MV-4-11 (cell line): ENCODE measurements at places on chromosomes 13 and 19.
A peak's percentile ranks its signal among the peaks of the same experiment; 100 is the strongest.

- no peak for DNase-seq
Observed at GRCh38 chr19:1856345-1856697, 7.1 kb downstream of the KLF16 start.

DNA sequence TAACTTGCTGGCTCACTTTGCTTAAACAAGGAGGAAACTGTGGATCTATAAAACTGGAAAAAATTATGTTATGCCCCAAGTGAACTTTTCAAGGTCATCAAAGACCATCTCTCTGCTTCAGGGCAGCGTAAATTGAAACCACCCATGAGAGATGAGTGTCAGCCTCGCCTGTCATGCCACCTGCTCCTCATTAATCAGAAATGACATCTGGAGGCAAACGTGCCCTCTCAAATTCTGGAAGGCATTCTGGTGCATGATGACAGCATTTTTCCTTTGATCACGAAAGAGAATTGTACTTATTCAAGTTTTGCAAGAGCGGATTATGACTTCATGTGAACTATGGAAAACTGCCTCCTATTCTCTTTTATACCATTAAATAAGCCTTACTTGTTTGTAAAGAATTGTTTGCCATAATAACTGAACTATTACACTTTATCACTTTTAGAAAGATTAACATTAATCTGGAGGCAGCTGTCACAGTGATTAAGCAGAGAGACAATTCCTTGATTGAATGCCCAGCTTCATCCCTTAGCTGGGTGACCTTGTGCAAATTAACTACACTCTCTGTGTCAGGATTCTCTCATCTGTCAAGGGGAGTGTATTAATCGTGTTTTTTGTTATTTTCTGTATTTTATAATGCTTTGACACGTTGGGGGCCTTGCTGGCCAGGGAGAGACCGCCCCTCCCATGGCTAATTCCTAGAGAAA is 17.0 kb upstream of the SACS start:
- peak; percentile 36 for DNase-seq

DNA sequence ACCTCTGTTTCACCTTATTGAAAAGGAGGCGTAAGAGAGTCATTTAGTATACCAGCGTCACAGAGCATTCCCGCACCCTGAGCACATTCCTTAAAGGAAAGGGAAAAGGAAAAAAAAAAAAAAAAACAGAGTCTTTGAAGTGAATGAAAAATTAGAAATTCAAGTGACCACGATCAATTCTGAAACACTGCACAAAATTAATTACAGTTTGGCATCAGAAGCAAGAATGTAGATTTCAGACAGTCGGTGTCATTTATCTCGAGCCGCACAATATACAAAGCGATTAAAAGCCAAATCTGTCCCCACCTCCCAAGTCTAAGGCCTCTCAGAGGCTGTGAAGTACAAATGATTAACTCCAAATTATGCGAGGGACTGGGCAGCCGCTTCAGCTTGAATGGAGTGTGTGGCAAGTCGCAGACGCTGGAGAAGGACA is 173.7 kb upstream of the ZNF507 start:
- no peak for DNase-seq

DNA sequence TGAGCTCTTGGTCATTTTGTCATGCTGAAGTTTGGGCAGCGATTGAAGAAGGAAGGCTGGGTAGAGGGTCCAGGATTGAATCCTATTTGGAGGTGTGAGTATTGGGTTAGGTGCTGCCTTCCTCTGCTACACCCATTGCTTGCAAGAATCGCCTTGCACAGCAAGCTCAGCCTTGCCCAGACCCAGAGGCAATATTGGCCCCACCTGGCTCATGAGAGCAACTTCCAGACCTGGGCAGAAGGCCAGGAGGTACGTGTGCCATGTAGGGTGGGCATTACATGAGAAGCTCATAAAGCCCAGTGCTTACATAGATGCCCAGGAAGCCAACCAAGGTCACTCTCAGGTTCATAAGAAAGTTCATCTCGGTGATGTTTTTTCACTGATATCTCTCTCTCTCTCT is 718.0 kb downstream of the EFNB2 start:
- DNase-seq, result no peak

GRCh38 chr19:2815923-2816322 is 3.7 kb upstream of the ZNF554 start:
- DNase-seq, result no peak

DNA sequence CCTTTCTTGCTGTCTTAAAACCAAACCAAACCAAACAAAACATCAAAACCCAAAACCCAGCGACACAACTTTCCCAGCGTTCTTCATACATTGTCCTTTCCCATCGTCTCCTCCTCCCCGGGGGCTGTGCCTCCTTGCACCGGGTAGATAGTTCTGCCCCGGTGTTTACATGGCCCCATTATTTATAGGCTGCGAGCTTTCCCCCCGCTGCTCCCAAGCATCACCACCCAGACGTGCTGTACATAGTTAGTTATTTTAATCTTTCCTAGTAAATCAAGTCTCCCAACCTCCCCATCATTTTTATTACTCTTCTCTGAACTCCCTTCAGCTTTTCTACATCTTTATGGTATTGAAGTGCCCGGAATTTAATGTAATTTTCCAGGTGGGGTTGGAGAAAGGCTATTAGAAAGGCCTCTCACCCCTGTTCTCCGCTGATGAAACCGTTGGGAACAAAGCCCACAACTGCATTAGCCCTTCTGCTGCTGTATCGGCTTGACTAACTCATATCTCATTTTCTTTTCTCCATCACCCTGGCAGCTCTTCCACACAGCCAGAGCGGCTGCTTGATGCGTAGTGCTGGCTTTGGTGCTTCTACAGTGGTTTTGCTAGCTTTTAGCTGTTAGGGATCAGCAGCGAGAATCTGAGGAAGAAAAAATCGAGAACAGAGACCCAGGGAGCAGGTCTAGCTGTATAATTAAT is 53.1 kb downstream of the FGF9 start:
- DNase-seq, result no peak

DNA sequence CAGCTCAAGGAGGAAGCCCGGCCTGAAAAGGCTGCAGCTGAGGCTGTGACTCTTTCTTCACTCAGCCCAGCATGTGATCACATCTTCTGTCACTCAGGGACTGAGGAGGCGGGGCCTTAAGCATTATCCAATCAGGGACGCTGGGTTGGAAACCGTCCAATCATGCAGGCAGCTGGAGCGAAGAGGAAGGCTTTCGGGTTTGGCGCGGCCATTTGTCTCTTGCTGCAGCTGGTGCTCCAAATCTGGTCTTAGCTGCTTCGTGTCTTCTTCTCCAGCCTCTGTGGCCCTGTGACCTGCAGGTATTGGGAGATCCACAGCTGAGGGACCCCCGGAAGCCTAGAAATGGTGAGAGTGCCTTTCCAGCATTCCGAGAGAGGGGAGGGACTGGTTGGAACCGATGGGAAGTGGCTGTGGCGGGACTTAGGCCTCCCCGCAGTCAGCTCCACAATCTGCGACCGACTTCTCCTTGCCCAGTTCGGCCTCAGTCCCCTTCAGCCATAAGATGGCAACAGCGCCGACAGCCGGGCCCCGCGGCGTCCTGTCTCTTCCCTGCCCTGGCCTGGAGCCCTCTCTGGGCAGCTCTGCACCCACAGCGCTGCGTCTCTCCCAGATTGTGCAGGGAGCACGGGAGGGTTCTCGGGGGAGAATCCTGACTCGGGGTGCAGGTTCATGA is at the start of gene ZNF90:
ZNF90 (plus strand) TSS at position 210 of the 673 bp plus-strand sequence; CDS start at position 343, 133 bp downstream.
- DNase-seq, result no peak

GRCh38 chr13:41547251-41548000 is 90.1 kb downstream of the RGCC start:
- no peak for DNase-seq

- DNase-seq, result no peak
Observed at GRCh38 chr13:107331359-107331758, 763.4 kb upstream of the ARGLU1 start.

DNA sequence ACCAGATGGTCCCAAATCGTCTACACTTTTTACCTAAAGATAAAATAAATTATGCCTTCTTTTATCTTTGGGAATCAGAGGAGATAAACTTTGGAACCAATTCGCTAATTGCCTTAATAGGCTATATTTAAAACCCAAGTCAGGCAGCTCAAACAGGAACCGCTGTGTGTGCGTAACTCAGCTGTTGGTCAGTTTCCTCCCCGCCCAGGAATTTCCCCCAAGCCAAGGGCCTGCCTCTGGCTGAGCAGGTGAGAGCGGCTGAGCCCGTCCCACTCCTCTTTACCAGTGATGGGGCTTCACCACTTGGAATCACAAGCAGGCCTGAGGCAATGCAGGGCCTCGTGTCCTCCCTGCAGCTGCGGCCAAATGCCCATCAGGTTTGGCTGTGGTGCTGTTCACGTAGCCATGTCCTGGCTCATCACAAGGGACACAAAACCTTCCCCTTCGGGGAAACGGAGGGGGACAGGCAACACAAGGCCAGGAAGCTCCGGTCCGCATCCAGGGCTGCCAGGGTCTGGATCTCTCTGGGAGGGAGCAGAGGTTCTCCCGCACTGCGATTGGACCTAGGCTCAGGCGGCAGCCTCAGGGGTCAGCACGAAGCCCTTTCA is 503 bp upstream of the SLC7A9 start:
- no peak for DNase-seq

DNA sequence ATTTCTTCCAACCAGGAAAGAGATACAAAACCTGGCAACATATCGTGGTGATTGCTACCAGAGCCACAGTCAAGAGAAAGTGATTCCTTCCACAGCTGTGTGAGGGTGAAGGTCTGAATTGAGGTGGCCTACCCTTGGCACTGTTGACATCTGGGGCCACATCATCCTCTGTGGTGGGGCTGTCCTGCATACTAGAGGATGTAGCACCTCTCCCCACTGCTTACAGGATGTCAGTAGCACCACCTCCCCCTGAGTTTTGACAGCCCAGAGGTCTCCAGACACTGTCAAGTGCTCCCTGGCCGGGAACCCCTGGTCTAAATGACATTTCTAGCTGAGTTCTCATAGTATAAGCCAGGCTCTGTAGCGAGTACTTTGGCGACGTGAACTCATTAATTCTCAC is 15.5 kb downstream of the PTGER1 start:
- no peak for DNase-seq

DNA sequence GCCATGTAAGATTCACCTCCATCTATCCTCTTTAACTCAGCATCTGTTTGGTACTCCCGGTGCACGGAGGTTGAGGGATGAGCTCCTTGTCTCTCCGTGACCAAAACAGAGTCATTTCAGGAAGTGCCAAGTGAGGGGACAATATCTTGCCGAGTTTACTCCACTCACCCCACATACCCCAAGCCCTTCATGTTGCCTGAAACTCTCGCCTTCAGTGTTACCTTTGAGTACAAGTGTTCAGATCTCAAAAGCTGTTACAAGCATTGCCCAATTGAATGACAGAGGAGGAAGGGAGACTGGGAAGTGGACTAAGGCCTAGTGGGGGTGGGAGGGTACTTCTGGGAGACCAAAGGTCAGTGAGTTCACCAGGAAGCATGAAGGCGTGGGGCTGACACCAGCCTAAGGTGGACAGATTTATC is 6.0 kb upstream of the SIGLEC12 start:
- peak; percentile 82 for DNase-seq

GRCh38 chr13:113356596-113356995 is 7.3 kb downstream of the GRTP1 start:
- DNase-seq, result no peak

GRCh38 chr19:18712981-18713380 is 29.5 kb downstream of the CRTC1 start:
- DNase-seq, result no peak

GRCh38 chr19:16021796-16022195 is 54.5 kb upstream of the TPM4 start:
- DNase-seq, result no peak

DNA sequence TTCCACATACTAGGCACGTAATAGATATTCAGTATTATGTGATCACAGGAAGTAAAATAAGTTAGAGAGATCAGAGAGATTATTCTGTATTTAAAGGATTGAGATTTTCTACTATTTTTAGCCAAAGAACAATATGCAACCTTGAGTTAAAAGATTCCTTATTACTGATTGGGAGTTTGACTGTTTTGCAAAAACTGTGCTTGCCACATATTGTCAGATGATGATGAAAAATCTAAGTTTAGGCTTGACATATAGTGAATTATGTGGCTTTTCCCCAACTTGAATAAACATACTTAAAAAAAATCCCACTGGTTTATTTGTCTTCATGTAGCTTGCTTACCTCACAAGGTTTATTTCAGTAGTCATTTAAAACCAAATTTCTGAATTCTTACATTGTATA is 194.4 kb downstream of the KCNRG start:
- peak; percentile 54 for DNase-seq

DNA sequence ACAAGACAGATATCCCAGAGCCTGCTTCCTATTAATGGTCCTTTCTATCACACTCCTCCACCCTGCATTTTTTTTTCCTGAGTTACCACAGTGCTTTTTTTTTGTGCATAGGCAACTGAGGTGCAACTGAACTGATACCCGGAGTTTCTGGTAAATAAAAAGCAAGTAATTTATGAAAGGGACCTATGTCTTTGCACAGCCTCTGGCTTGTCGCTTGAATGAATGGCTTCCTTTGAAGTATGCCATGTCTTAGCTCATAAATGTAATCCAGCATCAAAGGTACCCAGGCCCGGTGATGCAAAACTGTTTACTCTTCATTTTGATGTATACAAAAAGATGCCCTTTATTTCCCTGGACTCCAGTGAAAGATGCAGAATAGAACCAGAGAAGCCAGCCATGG is 31.8 kb downstream of the GSX1 start:
- DNase-seq, result no peak

- DNase-seq, result no peak
Observed at GRCh38 chr13:50800091-50800739, 43.3 kb downstream of the DLEU7 start.

DNA sequence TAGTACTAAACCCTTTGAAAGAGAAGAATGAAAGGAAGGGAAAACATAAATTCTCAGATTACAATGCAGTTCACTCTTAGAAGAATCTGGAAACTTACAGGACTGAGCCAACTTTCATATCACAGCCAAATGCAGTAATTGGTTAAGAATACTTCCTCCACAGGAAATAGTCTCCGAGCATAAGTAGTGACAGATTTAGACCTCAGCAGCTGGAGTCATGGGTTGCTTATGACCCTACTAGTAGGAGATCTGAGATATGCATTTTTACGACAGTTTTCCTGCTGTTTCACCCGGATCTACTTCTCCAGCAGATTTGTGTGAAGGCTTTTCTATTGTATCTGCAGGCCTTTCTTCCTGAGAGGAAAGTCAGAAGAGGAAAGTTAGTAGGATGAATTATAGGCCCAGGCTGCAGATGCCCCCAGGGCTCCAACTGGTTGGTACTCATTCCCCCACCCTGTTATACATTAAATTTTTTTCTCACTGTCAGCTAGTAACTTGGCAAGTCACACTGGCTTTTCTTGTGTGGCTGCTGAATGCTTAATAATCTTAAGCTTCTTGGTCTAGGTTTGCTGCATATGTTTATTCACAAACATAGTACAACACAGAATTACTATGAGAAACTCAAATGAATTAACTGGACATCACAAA is 1241.5 kb upstream of the MIR17HG start:
- peak; percentile 80 for DNase-seq

- no peak for DNase-seq
Observed at GRCh38 chr13:96052656-96053002, 572 bp downstream of the UGGT2 start.

DNA sequence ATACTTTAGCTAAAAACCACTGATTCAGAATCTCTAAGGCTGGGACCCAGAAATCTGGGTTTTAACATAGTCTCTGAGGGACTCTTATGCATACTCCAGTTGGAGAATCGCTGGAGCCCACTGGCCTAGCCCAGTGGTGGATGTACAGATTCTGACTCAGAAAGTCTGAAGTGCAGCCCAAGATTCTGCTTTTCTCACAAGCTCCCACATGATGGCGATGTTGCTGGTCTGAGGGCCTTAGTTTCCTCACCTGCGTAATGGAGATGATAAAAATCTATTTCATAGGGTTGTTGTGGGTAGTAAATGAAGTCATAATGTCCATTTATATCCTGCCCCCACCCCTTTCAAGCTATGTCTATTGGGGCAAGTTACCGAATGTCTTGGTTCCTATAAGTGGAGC is 7.7 kb upstream of the CDADC1 start:
- peak; percentile 13 for DNase-seq

GRCh38 chr13:112727581-112727980 is 37.7 kb downstream of the ATP11A start:
- no peak for DNase-seq
